ENCODE measurements at places on chromosomes 12 and 14.

DNA sequence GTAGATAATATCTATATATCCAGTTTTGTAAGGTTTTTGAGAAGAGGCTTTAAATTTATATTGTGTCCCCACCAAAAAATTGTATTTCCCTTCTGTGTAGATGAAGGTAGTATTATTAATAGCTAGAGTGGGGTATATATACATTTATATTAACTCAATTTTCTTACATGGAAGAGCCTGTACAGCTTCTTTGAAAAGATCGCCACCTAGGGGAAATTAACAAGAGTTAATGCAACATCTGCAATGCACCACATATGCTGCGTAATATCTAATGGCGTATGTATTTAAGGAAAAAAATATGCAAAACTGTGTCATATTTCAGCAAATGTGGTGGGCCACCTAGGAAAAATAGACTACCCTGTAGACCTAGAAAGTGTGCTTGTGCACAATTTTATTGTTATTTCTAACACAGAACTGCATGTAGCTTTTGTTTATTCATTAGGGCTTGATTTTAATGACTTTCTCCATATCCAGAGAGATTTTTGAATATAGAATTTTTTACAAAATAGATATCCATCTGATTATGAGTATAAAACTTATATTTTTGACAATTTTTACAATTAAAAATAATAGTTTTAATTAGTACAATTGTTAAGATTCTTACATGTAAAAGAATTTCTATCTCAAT is 14.0 kb downstream of the CCER1 start:
- no peaks in the 10 kb centered on the region for H3K36me3 ChIP-seq
- no peak overlapping the region for H3K27ac ChIP-seq
- no peak for DNase-seq
- H3K27me3 ChIP-seq = no peaks in the 10 kb centered on the region
- no peaks in the 10 kb centered on the region for H3K4me1 ChIP-seq

DNA sequence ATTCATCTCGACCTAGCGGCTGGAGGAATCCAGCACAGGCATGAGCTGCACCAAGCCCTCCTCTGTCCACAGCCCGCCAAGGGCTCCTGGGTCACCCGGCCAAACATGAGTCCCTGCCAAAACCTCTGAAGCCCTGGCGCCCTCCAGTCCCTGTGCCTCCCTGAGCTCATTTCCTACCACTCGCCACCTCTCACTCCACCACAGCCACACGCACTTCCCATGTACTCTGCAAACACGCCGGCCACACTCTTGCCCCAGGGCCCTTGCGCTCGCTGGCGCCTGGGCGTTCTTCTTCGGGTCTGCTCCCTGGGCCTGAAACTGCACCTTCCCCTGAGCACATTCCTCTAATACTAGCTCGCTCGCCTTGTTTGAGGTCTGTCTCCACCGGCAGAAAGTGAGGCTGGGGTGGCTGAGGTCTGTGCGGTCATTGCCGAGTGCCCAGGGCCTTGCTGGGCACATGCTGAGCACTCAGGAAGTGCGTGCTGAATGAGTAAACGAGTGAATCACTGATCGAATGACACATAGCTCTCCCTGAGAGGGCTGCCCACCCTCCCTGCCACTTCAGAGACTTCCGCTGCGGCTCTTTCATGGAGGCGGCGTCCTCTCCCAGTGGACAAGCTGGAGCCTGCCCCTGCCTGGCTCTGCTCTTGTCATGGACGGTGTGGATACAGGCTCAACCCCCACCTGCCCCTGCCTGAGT is 33.7 kb upstream of the DLK1 start:
- H3K27ac ChIP-seq = no peak overlapping the region
- no peaks in the 10 kb centered on the region for H3K27me3 ChIP-seq
- H3K36me3 ChIP-seq = no peaks in the 10 kb centered on the region
- H3K4me3 ChIP-seq = no peak overlapping the region

- DNase-seq = no peak
- no peak overlapping the region for H3K4me3 ChIP-seq
- no peaks in the 10 kb centered on the region for H3K4me1 ChIP-seq
- H3K36me3 ChIP-seq = no peaks in the 10 kb centered on the region
Measured at GRCh38 chr14:66008631-66009030, 477.5 kb upstream of the CCDC196 start.

DNA sequence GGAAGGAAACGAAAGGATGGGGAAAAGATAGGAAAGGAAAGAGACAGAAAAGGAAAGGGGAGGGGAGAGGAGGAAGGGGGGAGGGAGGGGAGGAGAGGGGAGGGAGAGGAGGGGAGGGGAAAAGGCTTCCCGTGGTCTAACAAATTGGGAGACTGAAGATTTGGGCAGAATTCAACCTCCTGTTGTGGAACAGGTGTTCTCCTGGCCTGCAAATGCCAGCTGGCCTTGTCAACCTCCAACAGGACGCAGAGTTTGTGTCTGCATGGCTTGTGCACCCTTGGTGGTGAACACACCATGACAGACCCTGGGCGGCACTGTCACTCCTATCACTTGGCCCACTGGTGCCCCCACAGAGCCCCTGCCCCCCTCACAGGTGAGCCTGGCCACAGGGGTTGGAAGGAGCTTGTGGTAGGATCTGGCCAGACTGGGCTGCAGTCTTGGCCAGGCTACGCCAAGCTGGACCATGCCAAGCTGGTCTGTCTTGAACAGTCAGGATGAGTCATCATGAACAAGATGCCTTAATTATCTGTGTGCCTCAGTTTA is 321.6 kb downstream of the BCL11B start:
- H3K27me3 ChIP-seq = no peaks in the 10 kb centered on the region
- peaks cover 3% of the 10 kb centered on the region for H3K4me1 ChIP-seq
- H3K36me3 ChIP-seq = no peaks in the 10 kb centered on the region
- no peak overlapping the region for H3K4me3 ChIP-seq
- H3K27ac ChIP-seq = no peak overlapping the region
- no peak for DNase-seq

Data from ovary (tissue), 10 donors.